ENCODE measurements at places on chromosomes 13 and 19.

GRCh38 chr19:15081911-15082310 is at the start of gene OR1I1:
OR1I1 (plus strand) TSS chr19:15082211; CDS start chr19:15087066, 4,855 bp downstream.
- DNase-seq, result no peak

DNA sequence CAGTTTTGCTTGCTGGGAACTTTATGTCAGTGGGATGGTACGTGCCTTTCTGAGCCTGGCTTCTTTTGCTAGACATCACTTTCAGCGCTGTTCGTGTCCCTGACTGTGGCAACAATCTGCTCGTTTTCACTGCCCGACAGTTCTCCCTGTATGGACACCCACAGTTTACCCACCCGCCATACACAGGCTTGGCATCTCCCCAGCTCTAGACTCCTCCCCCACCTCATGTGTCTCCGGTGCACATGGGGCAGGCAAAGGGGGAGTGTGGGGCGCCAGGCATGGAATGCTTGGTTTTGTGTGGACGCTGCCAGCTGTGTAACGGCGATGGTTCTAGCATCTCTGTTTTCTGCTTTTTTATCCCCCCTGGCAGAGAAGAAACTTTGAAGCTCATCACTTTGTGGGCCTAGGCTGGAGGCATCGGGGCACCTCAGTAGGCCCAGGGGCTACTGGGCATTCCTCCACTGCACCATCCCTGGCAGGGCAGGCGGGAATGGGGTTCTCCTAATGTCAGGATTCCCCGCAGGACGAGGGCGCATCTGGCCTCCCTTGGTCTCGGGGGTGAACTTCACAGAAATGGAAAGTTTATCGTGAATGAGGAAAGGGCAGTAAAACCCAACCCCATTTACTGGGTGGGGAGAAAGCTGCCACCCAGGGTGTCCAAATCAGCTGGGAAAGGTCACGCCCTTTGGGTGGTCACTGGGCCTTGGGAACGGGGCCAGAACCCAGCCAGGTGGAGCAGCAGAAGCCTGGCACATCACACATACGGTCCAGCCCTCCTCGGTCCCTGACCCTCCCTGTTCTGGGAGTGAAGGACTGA is 60.8 kb downstream of the CEBPG start:
- no peak for DNase-seq

DNA sequence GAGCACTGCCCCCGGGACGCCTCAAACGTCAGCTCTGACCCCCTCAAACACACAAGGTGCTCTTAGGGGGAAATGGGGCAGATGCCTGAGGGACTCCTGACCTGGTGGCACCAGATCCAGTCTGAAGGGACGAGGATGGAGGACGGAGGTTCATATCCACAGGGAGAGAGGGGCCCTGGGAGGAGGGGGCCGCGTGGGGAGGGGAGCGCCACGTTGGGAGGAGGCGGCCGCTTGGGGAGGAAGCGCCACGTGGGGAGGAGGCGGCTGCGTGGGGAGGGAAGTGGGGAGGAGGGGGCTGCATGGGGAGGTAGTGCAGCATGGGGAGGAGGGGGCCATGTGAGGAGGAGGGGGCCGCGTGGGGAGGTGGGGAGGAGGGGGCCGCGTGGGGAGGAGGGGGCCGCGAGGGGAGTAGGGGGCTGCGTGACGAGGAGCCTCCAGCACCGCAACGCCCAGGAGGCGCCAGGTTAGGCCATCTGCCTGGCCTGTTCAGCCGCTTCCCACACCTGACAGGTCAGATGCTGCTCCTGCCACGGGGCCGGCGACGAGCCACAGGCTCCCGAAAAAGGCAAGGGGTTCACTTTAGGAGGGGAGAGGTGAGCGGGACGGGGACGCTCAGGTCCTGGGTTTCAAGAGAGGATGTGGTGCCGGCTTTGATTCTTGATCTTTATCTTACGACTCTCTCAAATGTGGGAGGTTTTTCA is 36.7 kb upstream of the C13orf46 start:
- DNase-seq, result no peak

- no peak for DNase-seq
Observed at GRCh38 chr13:24450530-24450929, 62.0 kb downstream of the PARP4 start.

DNA sequence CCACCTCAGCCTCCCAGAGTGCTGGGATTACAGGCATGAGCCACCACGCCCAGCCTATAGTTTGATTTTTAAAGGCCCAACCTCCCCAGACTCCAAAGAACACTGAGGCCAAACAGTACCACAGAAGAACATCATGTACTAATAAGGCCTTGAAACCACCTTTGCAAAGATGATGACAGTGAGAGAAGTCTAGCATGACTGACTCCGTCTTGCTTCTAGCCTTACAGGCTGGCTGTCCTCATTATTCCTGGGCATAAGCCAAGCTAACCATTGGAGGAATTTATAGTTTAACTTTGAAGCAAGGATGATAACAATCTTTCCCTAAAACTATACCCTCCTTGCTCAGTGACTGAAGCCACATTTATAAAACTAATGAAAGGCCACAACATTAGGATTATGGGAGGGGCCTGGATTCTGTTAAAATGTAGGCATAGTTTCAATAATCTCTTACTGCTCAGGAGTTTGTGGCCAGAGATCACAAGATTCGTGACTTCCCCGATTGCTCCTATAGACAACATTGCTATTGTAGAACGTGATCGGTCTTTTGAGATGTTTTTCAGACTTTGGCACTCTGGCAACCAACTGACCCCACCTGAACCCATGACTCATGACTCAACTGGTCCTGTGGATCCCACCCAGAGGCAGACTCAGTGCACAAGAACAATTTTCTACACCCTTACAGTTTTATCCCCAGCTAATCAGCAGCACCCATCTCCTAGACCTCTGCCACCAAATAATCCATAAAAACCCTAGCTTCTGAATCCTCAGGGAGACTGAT is 17.6 kb downstream of the GPR42 start:
- DNase-seq, result no peak

Data from NCI-H2081 treated with DMSO at 0.1 percent for 48 hours (cell line).